ENCODE measurements at places on chromosomes 5 and 9.
A peak's percentile ranks its signal among the peaks of the same experiment; 100 is the strongest.

DNA sequence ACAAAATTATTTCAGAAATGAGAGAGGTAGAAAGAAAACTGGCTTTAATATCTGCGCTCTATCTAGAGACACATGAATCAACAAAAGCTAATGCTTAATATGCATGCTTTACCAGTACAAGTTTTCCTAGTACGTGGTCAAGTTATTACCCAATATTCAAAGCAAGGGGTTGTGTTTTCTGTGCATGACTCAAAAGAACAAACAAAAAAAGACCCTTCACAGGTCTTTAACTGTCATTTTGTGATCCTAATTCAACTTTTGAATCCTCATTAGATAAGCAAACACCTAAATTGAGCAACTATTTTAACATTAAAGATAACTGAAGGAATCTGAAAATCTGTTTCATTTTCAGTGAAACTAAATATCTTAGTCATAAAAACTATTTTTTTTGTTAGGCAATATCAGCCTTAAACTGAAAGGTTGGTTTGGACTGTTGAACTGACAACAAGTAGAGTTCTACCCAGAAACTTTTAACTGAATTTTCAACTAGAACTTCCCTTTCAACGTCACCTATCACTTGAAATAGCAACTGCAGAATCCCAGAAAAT, 12.5 kb downstream of the ST8SIA4 start:
- DNase-seq: peak; percentile 8

- peak; percentile 46 for DNase-seq
Measured at GRCh38 chr5:62287237-62287636, 18.8 kb upstream of the KIF2A start.

DNA sequence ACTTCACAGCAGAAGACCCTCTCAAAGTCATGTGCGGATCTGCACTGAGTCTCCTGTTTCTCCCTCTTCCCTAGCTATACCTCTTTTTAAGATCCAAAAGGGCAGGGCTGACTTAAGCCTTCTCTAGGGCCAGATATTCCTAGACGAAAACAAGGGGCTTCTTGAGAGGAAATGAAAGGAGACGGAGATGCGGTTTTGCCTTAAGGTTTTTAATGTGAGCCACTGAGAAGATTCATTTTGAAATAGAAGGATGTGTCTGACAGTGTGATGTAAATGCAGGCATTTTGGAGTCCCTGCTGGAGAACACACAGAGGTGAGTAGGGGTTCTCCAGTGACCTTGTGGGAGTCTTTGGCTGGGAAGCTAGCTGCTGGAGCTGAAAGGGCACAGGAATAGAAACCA, 15.6 kb upstream of the IL12B start:
- DNase-seq: no peak

DNA sequence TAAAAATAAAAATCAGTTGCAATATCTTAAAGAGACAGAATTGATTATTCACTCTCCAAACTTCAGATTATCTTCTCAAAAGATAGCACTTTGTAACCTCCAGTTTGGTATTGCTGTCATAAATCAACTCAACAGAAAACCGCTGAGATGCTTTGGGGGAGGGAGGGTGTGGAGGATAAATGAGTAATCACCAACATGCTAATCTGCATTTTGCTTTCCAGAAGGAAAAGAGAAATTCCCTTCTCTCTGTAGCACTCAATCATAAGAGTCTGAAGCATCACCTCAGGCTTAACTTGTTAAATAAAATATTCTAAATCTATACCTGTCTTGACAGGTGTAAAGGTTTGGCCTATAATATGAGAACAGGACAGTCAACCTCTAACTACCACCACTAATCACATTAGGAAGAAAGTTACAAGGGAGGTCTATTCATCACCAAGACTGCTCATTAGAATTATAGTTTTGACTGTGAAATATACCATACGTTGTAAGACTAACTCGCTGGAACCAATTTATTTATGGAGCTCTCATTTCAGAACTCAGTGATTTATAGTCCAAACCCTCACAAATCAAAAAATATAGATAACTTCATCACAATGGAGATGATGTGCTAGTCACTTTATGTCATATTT, 89.0 kb downstream of the PIK3R1 start:
- DNase-seq: no peak

DNA sequence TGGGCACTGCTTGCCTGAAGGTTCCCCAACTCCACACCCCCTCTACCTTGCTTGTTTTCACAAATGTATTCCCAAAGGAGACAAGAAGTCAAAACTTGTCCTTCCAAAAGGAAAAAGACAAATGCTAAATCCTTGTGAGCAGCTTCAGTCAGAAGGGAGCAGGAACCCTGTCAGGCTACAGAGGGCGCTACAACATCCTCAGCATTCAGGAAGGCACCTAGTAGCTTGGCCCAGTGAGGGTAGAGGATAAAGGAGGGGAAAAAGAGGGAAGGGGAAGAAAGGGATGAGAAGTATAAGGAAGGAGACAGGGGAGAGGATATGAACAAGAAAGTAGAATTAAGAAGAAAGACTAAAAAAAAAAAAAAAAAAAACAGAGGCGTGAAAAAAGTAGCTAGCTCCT, 97.5 kb downstream of the MLLT3 start:
- DNase-seq: peak; percentile 4

DNA sequence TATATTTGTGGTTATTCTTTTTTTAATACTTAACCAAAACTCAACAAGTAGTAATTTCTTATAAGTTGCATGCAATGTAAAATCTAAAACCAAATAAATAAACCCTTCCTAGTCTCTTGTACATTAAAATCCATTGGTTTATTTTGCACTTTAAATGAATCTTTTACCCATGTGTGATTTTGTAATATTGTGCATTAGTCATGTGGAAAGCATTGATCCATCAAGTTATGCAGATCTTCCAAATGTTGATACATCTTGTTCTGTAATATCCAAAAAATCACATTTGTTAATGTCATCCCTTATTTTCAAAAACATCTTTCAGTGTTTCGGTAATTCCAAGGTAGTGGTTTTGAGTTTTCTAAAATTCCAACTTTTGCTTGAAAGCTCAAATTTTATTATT, 63.3 kb downstream of the CWC27 start:
- DNase-seq: no peak

- DNase-seq: no peak
Measured at GRCh38 chr5:3359642-3360041, 236.0 kb upstream of the IRX1 start.

DNA sequence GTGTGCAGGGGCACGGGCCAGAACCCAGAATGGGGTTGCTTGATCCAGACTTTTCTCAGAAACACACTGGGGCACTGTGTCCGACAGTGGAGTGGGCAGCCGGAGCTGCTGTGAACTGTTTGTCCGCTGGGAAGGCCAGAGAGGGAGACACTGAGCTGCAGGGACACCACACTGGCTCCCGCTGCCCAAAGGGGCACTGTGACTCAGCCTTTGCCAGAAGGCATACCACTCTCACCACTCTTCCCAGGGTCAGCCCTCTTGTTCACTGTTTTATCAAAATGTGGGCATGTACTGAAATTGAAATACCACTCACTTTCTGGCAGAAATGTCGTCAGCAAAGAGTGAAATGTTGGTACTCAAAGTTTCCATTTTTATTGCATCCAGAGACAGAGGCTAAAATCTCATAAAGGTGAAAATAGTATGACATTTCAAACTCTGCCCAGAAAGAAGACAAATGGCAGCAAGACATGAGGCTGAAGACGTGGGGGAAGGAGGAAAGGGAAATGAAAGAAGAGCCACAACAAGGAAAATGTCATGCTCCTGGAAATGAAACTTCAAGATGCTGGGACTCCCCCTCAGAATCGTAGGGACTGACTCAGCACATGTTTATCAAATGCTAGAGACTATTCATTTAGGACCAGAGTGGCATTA, 4.5 kb upstream of the IL7R start:
- DNase-seq: peak; percentile 30

GRCh38 chr5:147397616-147398015, 112.3 kb downstream of the DPYSL3 start:
- DNase-seq: no peak

DNA sequence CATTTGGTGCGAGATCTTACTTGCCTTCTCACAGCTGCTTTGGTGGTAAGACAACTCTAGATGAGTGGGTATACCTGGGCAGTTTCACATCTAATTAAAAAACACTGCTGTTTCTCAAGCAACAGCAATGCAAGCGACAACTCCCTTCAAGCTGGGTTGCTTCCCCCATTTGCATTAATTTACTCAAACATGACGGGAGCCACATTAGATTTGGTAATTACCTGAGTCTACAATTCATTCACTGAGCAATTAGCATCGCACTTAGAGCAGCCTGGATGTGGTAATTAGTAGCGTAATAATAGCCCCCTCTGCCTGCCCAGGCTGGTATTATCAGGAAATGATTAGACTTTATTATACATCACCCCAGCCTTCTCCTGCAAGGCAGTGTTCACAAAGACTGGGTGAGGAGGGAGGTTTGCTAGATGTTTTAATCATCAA, 73.4 kb downstream of the FBXO38 start:
- DNase-seq: peak; percentile 29

GRCh38 chr5:17854901-17855300, 220.6 kb downstream of the TAF11L14 start:
- DNase-seq: no peak

- DNase-seq: no peak
Measured at GRCh38 chr9:131418143-131419025, 24.5 kb downstream of the PRRC2B start.

- peak; percentile 53 for DNase-seq
Measured at GRCh38 chr9:35903049-35903448, 3.0 kb upstream of the HRCT1 start.

- DNase-seq: no peak
Measured at GRCh38 chr5:36360307-36360706, 58.6 kb upstream of the RANBP3L start.

DNA sequence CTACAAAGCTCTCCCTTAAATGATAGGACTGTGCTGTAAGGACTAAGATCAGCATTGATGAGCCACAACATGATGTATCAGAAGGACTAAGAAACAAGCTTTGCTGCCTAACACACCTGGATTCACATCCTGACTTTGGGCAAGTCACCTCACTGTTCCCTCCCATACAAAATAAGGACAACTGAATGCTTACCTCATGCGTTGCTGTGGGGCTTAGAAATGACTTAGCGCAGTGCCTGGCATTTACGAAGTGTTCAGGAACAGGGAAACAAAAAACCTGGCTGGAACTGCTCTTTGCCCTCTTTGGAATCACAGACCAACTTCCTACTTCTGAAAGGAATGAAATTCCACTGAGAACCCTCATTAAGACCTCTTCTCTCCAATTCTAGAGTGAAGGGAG, 113.7 kb downstream of the BAAT start:
- DNase-seq: no peak

GRCh38 chr5:32618962-32619361, 33.6 kb downstream of the SUB1 start:
- no peak for DNase-seq

GRCh38 chr5:883475-884181, 9.0 kb downstream of the BRD9 start:
- DNase-seq: no peak

DNA sequence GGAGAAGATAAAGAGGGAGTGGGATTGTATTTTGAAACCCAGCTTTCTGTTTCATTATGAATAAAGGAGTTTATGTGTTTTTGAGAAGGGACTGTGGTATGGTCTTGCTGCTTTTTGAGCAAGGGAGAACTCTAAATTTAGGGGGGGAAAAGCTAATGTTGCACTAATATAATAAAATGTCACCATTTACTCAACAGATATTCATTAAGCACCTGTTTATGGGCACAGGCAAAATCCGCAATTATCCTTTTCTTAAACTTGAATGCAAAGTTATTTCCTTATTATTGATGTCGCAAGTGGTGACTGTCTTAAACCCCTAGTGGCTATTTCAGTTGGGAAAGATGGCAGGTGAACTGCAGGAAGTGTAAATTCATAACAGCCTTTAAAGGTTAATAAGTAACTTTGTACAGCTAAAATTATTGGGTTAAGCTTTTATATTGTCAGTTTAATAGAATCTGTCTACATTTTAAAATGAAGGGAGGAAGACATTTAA, 1.5 kb downstream of the CDC42SE2 start:
- peak; percentile 59 for DNase-seq

- DNase-seq: no peak
Measured at GRCh38 chr9:93898502-93899426, 56.4 kb downstream of the BARX1 start.

- no peak for DNase-seq
Measured at GRCh38 chr5:36644727-36645126, 38.3 kb downstream of the SLC1A3 start.
